CMK (cell line): ENCODE measurements at places on chromosomes 5 and 9.

DNA sequence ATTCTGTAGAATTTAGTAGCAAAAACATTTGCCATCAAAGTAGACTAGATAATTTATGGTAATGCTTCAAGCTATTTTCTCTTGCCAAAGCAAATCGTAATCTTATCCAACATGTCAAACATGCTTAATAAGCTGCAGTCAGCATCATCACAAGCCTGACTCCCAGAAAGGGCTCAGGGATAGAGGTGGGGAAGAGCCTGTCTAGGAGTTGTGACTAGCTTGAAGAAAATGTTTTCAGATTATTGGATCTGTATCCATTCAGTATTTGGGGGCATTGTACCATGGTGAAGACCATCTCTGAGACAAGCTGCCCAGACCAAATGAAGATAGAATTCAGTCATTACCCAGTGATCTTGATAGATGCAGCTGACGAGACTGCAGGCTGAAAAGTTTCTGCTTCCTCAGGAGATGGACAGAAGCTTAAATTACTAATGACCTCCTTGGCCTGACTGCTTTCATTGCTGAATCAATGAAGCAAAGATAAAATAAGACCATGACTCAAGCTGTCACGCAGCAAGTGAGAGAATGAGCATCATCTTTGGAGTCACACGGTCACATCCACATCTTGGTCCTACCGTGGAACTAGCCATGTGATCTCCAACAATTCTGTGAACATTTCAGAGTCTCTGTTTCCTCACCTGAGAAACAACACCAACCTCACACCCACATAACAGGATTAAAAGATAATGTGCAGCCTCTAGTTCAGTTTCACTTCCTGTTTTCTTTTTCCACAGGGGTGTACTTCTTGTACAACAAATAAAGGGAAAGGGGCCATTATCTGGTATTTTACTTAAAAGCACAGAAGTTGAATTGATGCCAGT, 9.4 kb downstream of the ERAP2 start:
- DNase-seq, result no peak

GRCh38 chr5:138032028-138032571, 779 bp downstream of the FAM13B start:
- DNase-seq, result peak; percentile 68

GRCh38 chr9:2180704-2181103, 165.6 kb downstream of the SMARCA2 start:
- no peak for DNase-seq

- no peak for DNase-seq
These were observed 24.5 kb downstream of the AGTPBP1 start for GRCh38 chr9:85717220-85717619.

GRCh38 chr5:43780586-43780985, 177.6 kb downstream of the NNT start:
- DNase-seq, result no peak

GRCh38 chr9:132063281-132063680, 16.4 kb downstream of the MED27 start:
- no peak for DNase-seq

DNA sequence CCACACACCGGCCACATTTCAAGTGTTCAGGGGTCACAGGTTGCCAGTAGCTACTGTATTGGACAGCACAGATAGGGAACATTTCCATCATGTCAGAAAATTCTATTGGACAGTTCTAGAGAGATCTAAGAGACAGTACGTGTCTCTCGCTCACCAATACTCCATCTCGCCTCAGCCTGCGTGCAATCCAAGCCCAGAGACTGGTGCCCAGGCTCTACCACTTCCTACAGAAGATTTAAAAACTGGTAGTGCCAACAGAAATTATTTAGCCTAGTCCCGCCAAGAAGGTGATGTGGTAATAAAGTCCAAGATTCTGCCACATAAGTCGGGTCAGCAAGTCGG, 390 bp upstream of the SNX2 start:
- no peak for DNase-seq

- no peak for DNase-seq
These were observed 20.2 kb upstream of the EGFL7 start for GRCh38 chr9:136642439-136642921.
